AG10803 (cell line): ENCODE measurements at places on chromosomes 12 and 14.
A peak's percentile ranks its signal among the peaks of the same experiment; 100 is the strongest.

GRCh38 chr12:92289629-92290349, 144.1 kb upstream of the BTG1 start:
- peak; percentile 66 for DNase-seq

DNA sequence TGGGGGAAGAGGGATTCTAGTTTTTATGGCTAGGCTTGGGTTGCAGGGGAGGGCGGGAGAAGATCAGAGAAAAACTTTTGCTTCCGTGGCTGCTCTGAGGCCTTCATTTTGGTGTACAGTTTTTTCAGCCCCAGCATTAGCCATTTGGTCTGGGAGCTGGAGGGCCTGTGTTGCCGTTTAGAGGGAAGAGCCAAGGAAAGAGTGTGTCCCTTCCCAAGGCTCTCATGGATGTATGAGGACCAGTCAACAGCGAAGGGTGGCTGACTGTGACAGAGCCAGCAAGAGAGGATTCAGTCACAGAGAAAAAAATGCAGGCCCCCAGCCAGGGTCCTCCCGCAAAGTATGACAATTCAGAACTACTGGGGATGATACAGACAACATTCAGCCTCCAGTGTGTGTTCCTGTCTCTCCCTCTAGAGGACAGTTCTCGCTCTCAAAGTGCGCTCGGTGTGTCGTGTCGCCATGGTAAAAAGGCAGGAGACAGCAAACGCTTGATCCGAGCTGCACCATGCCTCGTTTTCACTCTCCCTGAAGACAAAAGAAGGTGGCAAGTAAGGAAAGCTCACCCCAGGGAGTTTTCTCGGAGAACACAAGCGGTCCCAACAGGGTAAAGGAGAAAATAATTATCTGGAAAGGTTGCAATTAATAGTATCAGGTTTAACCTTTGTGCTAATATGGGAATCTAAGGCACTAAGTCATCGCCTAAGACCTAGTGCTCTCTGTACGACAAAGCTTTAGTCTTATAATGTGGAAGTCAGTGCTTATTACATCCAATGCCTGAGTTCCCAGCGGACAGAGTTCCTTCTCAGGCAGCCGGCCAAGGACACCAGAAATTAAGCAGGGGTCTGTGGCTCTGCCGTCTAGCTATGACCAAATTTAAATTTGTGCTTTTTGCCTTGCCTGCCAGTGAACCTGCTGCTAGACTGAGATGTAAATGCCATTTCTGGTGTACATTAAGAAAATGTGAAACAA, 157.3 kb upstream of the PLXNC1 start:
- DNase-seq: peak; percentile 79

DNA sequence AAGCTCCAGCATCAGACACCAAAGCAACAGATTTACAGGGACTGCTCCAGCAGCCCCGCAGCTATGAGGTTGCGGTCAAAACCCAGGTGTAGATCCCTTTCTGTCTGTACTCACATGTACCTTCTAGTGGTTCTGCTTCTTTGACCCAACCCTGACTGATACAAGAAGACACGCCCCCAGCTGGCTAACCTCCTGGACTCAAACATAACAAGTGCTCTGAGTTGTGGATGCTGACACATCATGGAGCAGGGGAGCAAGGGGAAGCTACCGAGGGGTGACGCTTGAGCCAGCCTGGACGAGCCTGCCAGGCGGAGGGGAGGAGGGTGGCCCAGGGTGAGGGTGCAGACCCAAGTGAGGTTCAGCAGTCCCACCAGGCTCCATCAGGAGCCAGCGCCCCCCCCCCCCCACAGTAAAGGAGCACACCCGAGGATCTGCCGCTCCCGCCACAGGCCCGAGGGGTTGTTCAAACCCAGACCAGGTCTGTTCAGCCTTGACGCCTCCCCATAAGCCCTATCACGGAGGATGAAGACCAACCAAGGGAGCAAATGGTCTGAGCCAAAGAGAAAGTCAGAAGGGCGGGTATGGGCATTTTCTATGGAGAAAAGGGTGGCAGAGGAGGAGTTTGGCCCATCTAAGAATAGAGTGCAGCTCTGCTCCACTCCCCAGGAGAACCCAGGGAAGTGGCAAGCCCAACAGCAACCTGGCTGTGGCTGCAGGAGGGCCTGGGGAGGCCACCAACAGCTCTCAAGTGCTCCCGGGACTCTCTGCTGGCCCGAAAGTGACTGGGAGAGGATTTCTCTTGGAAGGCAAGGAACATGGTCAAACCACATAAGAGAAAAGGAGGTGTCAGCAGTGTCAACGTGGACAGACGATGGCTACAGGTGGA, 229.4 kb downstream of the BCL11B start:
- DNase-seq: no peak

DNA sequence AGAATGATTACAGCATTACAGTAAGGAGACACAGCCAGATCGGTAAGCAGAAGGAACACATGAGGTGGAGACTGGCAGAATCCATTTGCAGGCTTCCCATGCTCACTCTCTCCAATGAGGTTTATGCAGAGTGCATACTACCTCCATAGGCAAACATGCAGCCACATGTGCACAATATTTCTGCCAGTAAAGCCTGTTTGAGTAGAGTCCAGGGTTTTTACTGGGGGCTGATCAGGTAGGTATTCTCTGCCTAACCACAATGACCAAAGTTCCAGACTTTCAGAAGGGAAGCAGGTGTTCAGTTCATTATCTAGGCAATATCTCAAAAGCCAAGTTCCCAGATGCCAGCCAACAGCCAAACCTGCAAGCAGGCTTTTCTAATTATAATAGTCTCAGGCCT, 31.1 kb downstream of the INTS13 start:
- no peak for DNase-seq

DNA sequence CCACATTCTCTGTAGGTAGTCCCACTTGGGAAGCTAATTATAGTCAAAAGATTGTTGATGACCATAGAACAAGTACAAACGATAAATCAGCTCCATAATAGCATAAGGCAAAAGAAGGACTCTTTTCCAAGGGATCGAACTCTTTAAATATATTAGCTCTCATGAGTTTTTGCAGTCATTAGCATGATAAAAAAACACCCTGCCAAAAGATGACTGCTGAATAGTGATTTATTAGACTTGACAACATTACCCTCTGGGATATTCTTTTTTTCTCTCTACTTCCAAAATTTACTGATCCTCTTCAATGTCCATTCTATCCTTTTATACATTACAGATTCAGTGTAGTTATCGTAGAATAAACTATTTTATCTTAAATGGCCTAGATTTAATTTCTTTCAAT, 14.2 kb downstream of the EPYC start:
- DNase-seq: no peak

DNA sequence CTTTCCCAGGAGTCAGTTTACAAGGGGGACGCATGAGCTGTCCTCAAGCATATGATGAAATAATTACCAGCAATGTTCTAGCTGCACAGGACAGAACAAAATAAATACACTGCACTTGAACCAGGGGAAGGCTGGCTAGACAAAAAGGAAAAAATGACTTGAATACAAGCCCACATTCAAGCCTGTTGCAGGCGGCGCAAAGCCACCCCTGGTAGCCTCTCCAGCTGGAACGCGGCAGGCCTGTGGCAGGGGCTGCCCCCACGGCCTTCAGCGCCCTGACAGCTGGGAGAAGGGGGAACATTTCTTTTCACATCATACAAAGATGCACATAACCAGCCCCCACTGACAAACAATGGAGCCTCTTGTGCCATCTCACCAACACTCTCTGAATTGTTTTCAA, 57.1 kb downstream of the TRAFD1 start:
- peak; percentile 9 for DNase-seq

- no peak for DNase-seq
Measured at GRCh38 chr12:92619026-92619425, 83.8 kb upstream of the PLEKHG7 start.

DNA sequence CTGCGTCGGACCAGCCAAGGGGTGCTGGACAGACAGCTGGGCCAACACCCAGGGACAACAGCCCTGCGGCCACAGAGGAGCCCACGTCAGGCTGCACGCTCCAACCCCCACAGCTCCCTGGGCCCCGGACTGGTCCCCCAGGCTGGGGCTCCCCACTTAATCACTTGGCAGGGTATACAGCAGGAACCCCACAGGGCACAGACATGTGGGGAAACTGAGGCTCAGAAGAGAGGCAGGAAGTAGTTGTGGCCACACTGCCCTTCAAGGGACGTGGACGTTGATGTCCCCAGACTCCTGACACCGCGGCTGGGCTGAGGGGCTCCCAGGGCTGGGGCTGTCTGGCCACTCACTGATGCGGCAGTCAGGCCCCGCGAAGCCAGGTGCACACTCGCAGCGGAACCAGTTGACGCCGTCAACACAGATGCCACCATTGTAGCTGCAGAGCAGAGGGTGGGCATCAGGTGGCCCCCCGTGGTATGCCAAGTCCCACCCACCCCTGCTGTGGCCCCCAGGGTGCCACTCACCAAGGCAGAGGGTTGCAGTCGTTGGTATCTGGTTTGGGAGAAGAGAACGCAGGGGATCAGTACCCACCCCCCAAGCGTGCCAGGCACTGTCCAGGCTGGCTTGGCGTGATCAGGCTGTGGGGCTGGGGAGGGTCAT, 21.5 kb downstream of the JAG2 start:
- DNase-seq: no peak

GRCh38 chr12:30764251-30764650, 9.5 kb upstream of the CAPRIN2 start:
- DNase-seq: no peak

DNA sequence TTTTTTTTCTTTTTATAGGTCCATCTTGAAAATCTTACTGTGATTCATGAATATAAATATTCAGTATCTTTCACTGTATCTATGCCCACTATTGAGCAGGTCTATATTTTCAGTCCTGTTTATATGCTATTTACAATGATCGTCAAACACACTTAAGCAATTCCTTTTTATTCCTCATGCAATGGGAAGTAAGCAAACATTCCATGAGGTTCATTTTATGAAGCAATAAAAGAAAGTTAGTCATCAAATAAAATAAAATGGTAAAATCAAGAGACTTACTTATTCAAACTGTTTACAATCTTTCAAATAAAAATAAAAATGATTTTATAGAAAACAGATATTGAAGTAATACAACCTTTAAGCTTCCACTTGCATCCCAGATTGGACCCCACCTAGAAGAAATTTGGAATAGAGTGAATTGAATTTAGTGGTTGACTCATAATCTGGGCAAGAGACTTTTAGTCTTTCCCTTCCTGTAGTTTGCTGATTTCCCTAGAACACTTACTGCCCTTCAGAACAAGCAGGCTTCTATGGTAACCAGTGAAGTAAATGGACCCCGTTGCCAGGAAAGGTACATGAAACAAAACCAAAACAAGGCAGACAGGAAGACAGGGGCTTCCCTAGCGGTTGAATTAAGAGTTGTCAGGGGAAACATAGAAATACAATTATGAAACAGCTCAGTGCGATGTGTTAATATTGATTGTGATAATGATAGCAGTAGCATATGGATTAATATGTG, 241.0 kb upstream of the ATP2B1 start:
- DNase-seq: peak; percentile 81

GRCh38 chr14:69481815-69482568, 2.5 kb upstream of the PLEKHD1 start:
- DNase-seq: no peak

GRCh38 chr12:120536064-120536791, 2.1 kb downstream of the RNF10 start:
- DNase-seq: no peak

DNA sequence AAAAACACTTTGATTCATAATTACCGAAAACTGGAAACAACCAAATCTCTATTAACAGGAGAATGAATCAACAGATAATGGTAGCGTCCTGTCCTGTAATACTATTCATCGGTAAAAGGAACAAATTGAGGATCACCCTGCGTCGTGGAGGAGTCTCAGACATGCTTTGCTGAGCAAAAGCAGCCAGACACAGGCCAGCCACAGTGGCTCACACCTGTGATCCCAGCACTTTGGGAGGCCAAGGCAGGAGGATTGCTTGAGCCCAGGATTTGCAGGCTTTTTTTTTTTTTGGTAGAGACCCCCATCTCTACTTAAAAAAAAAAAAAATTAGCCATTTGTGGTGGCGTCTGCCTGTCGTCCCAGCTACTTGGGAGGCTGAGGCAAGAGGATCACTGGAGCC, 34.1 kb upstream of the MMP17 start:
- no peak for DNase-seq

DNA sequence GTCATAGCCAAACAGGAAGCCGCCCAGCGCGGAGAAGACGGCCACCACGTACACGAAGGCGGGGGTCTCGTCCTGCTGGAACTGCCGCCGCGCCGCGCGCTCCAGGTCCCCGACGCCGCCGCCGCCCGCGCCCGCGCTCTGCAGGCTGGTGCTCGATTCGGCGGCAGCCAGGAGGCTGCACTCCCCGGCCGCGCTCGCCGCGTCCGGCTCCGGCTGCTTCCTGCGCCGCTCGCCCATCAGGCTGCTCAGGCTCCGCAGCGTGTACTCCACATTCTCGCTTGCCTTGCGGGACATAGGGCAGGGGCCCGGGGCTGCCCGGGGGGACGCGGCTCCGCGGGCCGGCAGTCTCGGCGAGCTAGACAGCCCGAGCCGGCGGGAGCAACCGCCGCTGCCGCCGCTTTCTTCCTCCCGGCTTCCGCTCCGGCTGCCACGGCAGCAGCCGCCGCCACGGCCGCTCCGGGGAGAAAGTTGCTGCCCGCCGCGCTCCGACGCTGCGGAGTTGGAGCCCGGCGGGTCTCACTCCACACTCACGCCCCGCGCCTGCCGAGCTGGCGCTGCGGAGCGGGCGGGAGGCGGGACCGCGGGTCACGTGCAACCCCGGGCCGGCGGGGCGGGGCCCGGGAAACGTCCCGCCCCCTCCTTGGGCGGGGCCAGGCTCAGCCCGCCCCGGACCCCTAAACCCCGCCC, at the start of gene SLC2A13:
Gene SLC2A13 (minus strand): TSS at position 567 of the 687 bp plus-strand sequence. CDS start 273 bp downstream, at position 294.
- peak; percentile 65 for DNase-seq

DNA sequence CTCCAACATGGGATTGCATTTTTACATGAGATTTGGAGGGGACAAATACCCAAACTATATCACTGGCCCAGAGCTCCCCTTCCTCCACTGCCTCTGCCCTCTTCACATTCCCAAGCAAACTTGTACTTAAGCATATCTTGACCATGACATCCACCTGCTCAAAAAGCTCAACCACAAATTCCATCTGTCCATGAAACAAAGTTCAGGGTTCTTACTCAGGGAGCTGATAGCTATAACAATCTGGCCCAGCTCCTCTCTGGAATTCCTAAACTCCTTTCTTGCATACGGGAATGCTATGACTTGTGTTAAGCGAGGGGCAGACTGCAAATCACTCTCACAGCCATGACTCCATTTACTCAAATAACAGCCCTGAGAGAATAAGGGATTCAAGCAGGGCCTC, 152.1 kb downstream of the GALC start:
- no peak for DNase-seq

DNA sequence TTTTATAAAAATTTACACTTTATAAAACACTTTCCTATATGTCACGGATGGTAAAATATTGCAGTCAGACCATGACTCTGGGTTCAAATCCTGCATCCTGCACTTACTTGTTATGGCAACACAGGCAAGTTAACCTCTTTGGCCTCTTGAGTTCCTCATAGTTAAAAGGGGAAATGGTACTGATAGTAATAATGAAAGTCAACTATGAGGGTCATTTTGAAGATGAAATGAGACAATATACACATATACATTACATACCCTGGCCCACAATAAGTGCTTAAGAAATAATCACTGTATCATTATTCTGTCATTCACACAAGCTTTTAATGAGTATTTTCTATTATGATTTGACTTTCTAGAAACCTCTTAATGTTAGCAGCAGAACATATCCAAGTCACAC, 64.4 kb downstream of the C12orf42 start:
- DNase-seq: no peak
